ENCODE measurements at places on chromosomes 7 and 10.

GRCh38 chr10:21265622-21266021 is 259.9 kb downstream of the SKIDA1 start:
- no peaks in the 10 kb centered on the region for H3K36me3 ChIP-seq
- no peak overlapping the region for H3K27ac ChIP-seq
- no peaks in the 10 kb centered on the region for H3K4me1 ChIP-seq
- no peak for DNase-seq
- no peaks in the 10 kb centered on the region for H3K27me3 ChIP-seq
- no peak overlapping the region for H3K4me3 ChIP-seq

DNA sequence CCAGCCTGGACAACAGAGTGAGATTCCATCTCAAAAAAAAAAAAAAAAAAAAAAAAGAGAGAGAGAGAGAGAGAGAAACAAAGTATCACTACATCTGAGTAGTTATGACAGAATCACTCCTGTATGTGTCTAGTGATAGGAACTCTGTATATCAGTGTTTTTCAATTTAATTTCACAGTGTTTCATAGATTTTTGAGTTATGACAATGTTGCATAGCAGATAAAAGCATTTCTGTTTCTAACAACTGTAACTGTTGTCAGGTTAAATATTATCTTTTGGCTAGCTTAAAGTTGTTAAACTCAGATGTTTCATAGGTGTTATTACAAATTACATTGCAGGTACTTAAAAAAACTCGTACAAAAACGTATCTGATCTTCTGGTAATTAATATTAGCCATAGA is 60.3 kb downstream of the PLXDC2 start:
- no peaks in the 10 kb centered on the region for H3K36me3 ChIP-seq
- no peak for DNase-seq

GRCh38 chr7:2757904-2758672 is 70.1 kb downstream of the AMZ1 start:
- H3K27ac ChIP-seq: peak overlapping the region; percentile 20
- no peak overlapping the region for H3K4me3 ChIP-seq
- no peak for DNase-seq
- peaks cover 35% of the 10 kb centered on the region for H3K4me1 ChIP-seq
- no peaks in the 10 kb centered on the region for H3K27me3 ChIP-seq
- peaks cover 6% of the 10 kb centered on the region for H3K36me3 ChIP-seq

GRCh38 chr7:26155531-26156375 is 3.8 kb downstream of the NFE2L3 start:
- H3K27ac ChIP-seq: peak overlapping the region; percentile 85
- peak overlapping the region; percentile 42 for H3K4me3 ChIP-seq
- peaks cover 8% of the 10 kb centered on the region for H3K27me3 ChIP-seq

DNA sequence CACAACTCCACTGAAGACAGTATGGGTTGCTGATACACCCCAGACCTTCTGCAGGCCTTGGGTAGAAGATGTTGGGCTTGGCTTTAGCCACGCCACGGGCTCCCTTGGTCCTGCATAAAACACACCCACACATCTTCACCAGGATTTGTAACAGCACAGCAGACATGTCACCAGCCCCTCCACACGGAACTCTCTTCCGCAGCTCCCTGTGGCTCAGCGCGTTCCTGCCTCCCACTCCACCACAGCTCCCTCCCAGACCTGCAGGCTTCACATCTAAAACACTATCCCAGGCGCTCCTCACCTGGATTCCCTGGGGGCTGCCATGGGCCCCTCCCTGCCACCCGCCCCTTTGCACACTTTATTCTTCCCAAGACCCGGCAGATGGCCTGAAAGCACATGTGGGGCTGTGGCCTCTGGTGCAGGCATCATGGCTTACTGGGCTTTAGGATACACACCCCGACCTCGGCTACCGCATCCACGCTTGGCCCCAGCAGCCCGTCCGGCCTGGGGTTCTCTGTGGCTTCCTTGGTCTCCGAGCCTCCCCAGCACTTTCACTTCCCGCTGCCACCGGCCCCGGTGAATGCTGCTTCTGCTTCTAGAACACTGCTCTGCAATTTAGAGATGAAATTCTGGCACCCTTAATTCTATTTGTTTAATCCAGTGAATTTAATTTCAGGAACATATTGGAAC is 432.9 kb downstream of the DNAJB6 start:
- H3K36me3 ChIP-seq: no peaks in the 10 kb centered on the region
- H3K4me3 ChIP-seq: no peak overlapping the region
- no peak for DNase-seq
- no peaks in the 10 kb centered on the region for H3K27me3 ChIP-seq

DNA sequence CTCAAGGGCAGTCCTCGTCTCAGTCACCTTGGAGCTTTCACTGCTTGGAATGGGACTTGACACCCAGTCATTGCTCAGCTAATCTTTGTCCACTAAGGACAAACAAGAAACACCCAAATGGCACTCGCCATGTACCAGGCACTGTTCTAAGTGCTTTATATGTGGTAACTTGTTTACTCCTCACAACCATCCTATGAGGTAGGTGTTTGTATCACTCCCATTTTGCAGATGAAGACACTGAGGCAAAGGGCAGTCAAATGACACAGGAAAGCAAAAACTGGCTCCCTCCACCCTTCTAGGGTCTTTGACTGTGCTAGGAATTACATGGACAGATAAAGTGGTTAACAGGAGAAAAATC is 24.7 kb downstream of the DNAJB12 start:
- H3K36me3 ChIP-seq: no peaks in the 10 kb centered on the region
- peak overlapping the region; percentile 85 for H3K27ac ChIP-seq
- H3K4me1 ChIP-seq: peaks cover 90% of the 10 kb centered on the region
- H3K27me3 ChIP-seq: peaks cover 17% of the 10 kb centered on the region
- no peak for DNase-seq

DNA sequence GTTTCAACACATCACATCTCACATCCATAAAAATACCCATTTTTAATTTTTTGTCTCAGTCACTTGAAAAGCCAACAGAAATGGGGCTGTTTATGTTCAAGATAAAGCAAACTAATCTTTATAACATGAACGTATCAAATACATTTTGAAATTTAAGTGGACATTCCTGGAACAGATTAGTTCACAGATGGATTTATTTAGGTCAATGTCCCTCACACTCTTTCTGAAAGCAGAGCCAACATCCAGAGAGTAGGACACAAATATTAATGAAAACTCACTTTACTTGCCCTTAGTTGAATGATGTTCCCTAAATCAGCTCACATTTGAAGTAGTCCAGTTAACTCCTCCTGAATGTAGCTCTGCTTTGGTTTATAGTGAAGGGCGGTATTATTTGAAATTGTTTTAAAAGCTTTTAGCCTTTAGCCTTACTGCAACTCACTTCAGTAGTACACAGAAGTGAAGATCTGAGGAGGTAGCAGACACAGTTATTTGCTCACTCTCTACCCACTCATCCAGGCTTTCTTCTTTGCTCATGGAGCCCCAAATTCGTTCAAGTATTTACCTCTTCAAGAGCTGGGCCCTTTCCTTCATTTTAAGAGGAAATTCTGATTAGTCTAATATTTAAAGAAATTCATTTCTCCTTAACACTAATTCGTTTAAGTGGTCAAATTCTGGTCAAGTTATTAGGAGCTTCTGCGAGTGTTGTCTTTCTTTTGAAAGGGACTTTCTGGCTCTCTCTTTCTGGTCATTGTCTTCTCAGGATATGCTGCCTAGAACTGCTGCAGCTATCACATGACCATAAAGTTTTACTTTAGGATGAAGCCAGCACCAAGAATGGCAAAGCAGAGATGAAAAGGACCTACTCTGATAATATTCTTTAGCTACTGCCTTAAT is 180.6 kb upstream of the AGR3 start:
- DNase-seq: no peak
- no peaks in the 10 kb centered on the region for H3K4me1 ChIP-seq
- H3K36me3 ChIP-seq: no peaks in the 10 kb centered on the region
- no peak overlapping the region for H3K4me3 ChIP-seq
- H3K27ac ChIP-seq: no peak overlapping the region

- H3K36me3 ChIP-seq: no peaks in the 10 kb centered on the region
- H3K4me3 ChIP-seq: no peak overlapping the region
- peaks cover 42% of the 10 kb centered on the region for H3K27me3 ChIP-seq
- no peak for DNase-seq
- H3K27ac ChIP-seq: no peak overlapping the region
- H3K4me1 ChIP-seq: peaks cover 5% of the 10 kb centered on the region
Observed at GRCh38 chr10:4824791-4825310, 1.2 kb upstream of the AKR1E2 start.

DNA sequence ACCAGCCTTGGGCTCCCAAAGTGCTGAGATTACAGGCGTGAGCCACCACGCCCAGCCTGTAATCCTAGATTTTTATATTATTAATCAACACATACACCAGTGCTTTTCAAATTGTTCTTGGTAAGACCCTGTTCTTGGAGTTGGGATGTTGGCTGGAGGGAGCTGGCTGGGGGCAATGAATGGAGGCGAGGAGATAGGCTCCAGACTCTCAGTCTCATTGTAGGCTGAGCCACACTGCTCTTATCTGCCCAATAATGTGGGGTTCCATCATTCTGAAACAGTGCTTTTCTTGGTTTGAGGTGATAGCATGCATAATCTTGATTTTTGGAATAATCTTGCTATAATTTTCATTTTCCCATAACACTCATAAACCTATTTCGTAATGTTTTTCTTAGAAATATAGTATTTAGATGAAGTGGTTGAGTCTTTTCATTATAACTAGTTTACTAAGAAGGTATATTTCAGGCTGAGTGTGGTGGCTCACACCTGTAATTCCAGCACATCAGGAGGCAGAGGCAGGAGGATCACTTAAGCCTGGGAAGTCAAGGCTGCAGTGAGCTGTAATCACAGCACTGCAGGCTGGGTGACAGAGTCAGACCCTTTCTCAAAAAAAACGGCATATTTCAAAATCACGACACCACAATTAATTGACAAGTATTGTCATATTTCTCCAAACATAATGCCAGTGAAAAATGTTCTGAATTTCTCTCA is 65.1 kb upstream of the LYZL2 start:
- H3K36me3 ChIP-seq: no peaks in the 10 kb centered on the region
- H3K4me3 ChIP-seq: no peak overlapping the region
- peaks cover 15% of the 10 kb centered on the region for H3K4me1 ChIP-seq
- no peak for DNase-seq

GRCh38 chr10:62022830-62023229 is 121.3 kb downstream of the ARID5B start:
- peaks cover 3% of the 10 kb centered on the region for H3K36me3 ChIP-seq
- no peak overlapping the region for H3K4me3 ChIP-seq
- H3K27me3 ChIP-seq: no peaks in the 10 kb centered on the region
- H3K27ac ChIP-seq: peak overlapping the region; percentile 51
